ENCODE measurements at places on chromosomes 11 and 22.

- DNase-seq: peak; percentile 66
Measured at GRCh38 chr11:326842-327580, 6.4 kb upstream of the IFITM3 start.

DNA sequence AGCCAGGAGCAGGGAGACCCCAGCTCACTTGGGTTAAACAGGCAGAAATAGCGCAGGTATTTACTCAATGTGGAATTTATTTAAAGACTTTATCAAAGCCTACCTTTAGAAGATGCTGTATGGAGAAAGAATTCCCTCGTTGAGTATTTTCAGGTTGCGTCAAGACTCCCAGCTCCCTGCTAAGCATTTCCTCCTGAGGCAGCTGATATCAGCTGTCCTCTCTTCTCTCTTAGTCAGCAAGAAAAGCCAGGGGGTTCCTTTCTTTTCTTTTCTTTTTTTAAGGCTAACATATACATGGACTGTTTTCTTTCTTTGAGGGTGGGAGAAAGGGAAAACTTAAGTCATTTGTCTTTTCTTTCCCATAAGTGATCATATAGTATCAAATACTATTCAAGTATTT is 125.8 kb upstream of the POU2AF2 start:
- DNase-seq: no peak

GRCh38 chr11:14619603-14620531 is 23.7 kb upstream of the PDE3B start:
- no peak for DNase-seq

DNA sequence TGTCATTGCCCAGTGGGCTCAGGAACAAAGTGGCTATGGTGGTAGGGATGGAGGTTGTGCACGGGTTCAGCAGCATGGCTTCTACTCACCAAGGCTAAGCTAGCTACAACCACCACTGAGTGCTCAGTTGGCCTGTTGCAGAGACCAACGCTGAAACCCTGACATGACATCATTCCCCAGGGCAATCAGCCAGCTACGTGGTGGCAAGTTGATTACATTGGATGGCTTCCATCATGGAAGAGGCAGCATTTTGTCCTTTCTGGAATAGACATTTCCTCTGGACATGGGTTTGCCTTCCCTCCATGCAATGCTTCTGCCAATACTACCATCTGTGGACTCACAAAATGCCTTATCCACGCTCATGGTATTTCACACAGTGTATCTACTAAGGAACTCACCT is 634.3 kb downstream of the OPCML start:
- DNase-seq: no peak
